Activated CD8-positive, alpha-beta T cell treated with anti-CD3 and anti-CD28 coated beads, Interleukin-2, amount 10 ng/mL, durations not matched to agents 7 days and 5 days (primary cell): ENCODE measurements at places on chromosomes 6 and 20. TPM values are rescaled to one million over a fixed set of nuclear protein-coding genes. Genes with fewer than 3 reads are reported as not detected.

DNA sequence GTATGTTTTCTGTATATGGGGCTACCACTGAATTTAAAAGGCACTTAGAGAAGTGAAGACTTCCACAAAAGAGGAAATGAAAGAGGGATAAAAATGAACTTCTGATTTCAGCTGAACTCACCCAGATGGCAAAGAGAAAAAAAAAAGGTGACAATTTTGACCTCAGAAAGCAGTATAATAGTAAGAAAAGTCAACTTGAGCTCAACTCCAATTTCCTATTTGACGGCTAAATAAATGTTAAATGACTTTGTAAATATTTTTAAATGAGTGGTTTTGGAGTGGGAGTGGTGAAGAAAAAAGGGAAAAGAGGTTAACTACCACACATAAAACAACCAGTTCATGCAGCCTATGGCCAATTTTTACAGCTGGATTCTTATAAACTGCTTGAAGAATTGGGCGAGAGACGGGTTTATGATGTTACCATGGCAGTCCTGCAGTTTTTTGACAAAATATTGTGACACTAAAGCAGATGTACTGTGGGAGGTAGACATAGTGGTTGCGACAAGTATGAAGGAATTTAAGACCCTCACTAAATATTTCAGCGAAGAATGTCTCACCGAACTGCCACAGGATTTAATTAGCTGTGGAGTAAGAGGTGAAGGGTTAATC lies 49.8 kb upstream of the ADTRP start:
- DNase-seq = no peak

DNA sequence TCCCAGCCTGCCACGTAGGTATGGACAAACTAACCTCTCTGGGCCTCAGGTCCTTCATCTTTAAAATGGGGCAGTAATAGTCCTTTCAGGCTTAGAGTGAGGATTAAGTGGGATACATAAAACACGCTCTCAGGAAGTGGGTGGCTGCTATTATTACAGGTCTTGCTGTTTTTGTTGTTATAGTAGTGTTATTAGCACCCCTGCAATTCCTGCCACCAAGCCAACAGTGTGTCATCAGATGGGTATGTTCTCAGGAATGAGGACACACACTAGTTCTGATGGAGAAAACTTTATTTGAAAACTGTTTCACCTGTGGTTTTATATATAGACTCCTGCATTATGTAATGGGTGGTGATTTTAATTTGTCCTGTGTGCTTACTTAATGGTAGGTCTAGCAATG lies 131.7 kb downstream of the LRRC1 start:
- no peak for DNase-seq

DNA sequence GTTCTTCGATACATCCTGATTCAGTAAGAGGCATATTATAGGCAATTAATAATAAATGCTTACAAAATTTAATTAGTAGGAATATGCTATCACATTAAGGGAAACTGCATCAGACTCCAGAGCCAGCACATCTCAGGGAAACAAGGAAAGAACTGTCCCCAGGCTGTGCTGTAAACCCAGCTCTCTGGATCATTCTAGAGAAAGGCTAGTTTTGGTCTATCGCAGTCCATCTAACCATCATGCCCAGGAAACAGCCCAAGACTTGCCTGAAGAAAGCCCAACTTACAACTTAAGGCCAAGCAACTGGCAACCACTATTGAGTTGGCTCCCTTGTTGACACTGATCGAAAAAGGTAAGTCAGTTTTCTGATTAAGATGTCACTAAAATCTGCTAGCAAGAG lies 11.3 kb downstream of the MAP3K5 start:
- DNase-seq = no peak

DNA sequence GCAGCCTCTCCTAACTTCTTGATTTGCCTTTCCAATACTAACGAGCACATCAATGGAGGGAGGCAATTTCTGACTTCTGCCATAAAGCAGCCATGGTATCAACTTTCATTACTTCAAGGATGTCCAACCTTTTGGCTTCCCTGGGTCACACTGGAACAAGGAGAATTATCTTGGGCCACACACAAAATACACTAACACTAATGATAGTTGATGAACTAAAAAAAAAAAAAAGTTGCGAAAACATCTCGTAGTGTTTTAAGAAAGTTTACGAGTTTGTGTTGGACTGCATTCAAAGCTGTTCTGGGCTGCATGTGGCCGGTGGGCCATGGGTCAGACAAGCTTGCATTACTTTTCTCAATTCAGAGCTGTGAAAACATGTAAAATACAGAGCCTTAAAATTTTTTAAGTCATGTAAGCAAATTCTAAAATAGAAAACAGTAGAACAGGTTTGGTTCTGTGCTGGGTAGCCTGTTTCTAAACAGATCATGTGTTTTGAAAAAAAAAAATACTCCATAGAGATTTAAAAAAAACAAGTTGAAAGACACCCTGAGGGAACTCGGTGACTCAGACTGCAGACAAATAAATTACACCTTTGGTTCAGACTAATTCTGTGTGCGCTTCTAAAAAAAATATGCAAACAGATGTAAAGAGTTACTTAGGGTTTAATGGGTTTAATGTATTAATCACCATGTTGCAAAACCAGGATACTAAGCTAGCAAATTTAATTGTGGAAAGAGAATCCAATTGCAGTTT lies 43.6 kb upstream of the SLC22A23 start:
- no peak for DNase-seq

DNA sequence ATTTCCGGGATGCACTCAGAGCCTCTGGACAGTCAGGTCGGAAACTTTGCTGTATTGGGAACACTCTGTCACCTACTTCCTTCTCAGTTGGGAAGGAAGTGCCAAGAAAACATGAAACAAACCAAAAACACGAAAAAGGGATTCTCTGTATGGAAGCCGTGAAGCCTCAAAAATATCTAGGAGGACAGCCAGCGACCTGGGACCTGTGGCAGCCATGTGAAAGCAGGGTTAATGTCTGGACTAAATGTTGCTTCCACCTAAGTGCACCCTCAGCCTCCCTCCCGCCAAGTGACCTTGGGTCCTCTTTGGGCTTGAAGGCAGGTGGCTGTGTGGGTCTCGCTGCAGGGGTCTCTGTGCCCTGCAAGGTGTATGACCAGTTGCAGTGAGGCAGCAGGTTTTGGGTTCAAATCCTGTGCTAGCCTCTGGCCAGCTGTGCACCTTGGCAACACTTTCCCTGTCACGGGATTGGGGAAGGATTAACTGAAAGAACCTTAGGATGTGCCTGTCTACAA lies 851 bp downstream of the MAVS start:
- no peak for DNase-seq

DNA sequence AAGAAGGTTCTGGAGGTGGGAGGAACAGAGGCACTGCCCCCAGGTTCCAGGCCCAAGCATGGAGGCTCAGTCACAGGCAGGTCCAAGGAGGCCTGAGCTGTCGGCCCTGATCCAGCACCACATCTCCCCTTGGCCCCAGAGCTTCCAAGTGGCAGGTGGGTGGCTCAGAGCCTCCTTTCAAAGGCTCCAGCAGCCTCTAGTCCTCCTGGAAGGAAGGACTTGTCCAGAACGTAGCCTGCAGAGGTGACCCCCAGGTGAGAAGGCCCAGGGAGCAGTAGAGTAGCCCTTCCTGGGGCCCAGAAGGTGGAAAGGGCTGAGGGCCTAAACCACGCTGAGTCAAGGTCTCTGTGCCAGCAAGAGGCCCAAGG lies 7.7 kb downstream of the TFEB start:
- no peak for DNase-seq

- no peak for DNase-seq
Measured at GRCh38 chr6:110250838-110251237, 70.6 kb downstream of the CDC40 start.

- no peak for DNase-seq
Measured at GRCh38 chr6:134233180-134233955, 84.5 kb downstream of the SGK1 start.

- no peak for DNase-seq
Measured at GRCh38 chr6:152313542-152314482, 323.4 kb downstream of the SYNE1 start.

- DNase-seq = peak; percentile 45
Measured at GRCh38 chr6:110063594-110064263, 85.6 kb downstream of the GPR6 start.

- no peak for DNase-seq
Measured at GRCh38 chr6:98380589-98380988, 453.8 kb upstream of the POU3F2 start.

GRCh38 chr20:59696476-59696875 lies 92.1 kb downstream of the PHACTR3 start:
- DNase-seq = no peak

DNA sequence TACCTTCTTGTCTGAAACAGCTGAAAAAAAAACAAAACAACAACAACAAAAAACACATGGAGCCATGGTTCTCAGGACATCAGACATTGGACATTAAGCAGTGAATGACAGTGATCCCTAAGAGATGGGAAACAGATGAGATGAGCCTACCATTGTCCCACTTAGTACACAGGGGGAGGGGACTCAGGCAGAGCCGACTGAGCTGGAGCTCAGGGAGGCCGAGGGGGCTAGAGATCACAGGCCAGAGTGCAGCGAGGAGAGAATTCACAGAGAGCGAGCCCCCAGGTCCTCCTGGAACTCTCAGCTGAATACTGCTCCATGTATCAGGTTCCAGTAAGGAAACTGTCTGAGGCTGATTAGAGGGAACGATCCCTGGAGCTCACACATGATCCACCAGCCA lies 134.6 kb downstream of the GRM4 start:
- DNase-seq = no peak

- peak; percentile 58 for DNase-seq
Measured at GRCh38 chr6:111992851-111993250, 61.1 kb upstream of the CCN6 start.

- DNase-seq = peak; percentile 28
Measured at GRCh38 chr20:58235010-58235409, 6.6 kb upstream of the ANKRD60 start.

DNA sequence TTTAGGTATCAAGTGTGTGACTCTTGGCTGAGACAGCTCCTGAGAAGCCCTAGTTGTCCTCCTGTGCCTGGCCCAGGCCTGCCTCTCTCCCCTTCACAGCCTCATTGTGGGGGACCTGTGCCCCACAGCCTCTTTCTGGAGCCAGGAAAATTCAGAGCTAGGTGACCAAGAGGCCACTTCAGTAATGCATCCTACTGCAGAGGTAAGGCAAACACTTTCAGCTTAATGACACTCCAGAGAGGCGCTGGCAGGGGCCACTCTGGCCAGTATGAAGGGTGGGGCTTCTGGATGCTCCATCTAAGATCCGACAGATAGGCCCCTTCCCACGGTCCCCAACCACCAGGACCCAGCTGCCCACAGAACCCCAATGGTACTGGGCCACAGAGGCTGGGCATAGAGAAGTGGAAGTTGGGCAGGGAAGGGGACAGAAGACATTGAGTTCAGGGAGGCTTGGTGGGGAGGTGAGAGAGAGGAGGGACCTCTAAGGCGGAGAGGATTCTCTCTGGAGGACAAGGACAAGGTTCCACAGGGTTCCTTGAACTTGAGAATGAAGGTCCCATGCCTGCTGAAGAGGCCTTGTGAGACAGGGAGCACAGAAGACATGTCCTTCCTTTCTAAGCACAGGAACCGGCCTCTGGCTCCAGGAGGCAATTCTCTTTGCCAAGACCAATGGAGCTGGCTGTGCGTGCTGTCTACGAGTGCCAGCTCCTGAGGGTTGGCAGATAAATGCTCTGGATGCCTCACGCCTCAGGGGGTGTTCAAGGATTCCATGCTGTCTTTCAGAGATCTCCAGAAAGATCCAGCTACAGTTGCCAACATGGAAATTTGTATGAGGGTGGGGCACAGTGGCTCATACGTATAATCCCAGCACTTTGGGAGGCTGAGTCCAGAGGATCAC lies 46.4 kb upstream of the TGM2 start:
- no peak for DNase-seq

DNA sequence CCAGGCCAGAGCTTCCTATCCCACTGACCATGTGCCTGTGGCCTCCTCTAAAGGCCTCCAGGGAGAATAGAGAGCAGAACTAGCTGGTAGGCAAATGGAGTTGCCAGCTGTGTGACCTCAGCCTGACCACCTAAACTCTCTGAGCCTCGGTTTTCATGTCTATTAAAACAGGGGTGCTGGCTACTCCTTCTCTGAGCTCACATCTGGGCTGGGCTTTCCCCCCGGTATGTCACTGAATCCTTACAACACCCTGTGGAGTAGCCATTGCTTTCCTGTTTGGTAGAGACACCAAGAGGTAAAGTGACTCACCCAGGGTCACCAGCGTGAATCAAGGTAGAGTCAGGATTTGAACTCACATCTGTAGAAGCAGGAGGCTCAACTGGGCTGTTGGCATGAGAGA lies 132.1 kb downstream of the JPH2 start:
- DNase-seq = no peak

DNA sequence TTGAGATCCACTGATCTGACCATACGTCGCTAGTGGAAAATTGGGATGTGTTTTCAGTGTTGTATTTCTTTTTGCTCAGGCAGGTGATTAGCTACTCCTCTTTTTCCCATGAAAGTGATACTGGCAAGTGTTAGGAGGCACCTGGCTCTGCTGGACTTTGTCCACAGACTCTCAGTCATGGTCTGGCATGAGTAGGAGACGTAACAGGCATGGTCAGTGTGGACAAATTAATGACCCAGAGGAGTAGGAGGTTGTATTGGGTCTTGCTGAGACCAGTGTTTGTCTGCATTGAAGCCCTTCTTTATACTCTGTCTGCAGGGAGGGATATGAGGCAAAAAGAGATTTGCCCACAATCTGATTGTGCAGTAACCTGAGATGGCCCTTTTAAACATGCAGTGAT lies 178.7 kb downstream of the DTNBP1 start:
- no peak for DNase-seq

DNA sequence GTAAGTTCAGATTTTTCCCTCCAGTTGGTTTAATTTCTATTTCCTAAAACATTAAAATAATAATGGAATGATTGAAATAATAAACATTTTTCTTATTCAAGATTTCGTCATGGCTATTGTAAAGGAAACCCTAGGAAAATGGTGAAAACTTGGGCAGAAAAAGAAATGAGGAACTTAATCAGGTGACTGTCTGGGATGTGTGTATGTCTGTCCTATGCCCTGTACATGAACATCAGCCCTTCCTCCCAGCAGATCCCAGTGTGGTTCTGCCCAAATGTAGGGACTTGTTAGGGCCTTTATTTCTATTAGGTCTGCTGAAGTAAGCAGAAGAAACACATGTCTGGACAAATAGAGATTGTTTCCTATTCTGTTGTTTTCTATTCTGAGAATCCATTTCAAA lies 13.1 kb downstream of the RIOK1 start:
- no peak for DNase-seq

GRCh38 chr6:79426625-79427278 lies 110.5 kb downstream of the LCA5 start:
- no peak for DNase-seq

Gene TPD52L1
- total RNA-seq = not detected

Gene HLA-DQB1
- 13.4 TPM for total RNA-seq

Gene TINAG
- not detected for total RNA-seq

Gene NR2E1
- total RNA-seq = not detected

Gene RAET1G
- total RNA-seq = not detected

Gene BMP5
- total RNA-seq = not detected

Gene SIRPD
- total RNA-seq = 0.23 TPM

Gene ME1
- not detected for total RNA-seq

Gene CYB5R4
- total RNA-seq = 30.8 TPM

Gene DSP
- 0.13 TPM for total RNA-seq

Gene SYCP2
- 6.5 TPM for total RNA-seq

Gene POM121L2
- not detected for total RNA-seq

Gene APCDD1L
- total RNA-seq = not detected
